Kidney (tissue), 22 donors: ENCODE measurements at places on chromosomes 16 and 17. TPM values are rescaled to one million over a fixed set of nuclear protein-coding genes. Genes with fewer than 3 reads are reported as not detected.

- no peak overlapping the region for H3K4me3 ChIP-seq
- H3K4me1 ChIP-seq: peaks cover 5% of the 10 kb centered on the region
- no peaks in the 10 kb centered on the region for H3K36me3 ChIP-seq
- no peaks in the 10 kb centered on the region for H3K27me3 ChIP-seq
- peak; percentile 72 for DNase-seq
- H3K27ac ChIP-seq: peak overlapping the region; percentile 75
Observed at GRCh38 chr17:17921192-17922069, 50.8 kb downstream of the TOM1L2 start.

- peaks cover 4% of the 10 kb centered on the region for H3K4me1 ChIP-seq
- H3K27ac ChIP-seq: peak overlapping the region; percentile 89
- peak overlapping the region; percentile 39 for H3K4me3 ChIP-seq
- DNase-seq: peak; percentile 91
Observed at GRCh38 chr16:85018529-85019236, 7.3 kb upstream of the ZDHHC7 start.

DNA sequence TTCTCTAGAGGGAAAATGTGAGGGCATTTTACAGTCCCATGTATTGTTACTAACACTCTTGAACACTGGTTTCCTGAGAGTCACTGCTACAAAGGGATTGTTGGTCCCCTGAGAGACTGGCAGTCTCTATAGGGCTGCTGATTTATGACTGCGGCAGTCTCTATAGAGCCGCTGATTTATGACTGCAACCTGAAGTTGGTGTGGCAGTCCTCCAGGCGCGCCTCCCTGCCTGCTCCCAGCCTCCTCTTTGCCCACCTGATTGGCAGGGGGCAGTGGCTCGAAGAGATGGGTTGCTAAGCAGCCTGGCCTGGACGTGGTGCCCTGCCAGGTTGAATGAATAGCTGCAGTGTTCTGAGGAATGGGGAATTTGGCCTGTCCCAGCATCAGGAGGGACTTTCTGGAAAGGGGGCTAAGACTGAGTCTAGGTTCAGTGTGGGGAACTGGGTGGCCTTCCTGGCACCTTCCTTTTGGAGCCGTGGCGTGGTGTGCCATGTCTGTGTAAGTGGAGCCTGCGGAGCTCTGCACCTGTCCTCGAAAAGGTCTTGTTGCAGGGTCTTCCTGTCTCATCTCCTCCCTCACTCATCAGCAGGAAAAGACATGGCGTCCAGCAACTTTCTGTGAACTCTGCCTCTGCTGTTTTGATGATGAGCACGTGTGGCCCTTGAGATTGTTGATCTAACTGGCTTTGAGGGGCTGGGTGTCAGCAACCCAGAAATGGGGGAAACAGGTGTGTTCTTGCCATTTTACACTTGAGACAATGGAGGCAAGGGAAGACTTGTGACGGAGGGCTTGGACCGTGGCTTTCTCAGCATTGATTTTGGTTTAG is 24.9 kb downstream of the SAP30BP start:
- no peak overlapping the region for H3K27ac ChIP-seq
- H3K27me3 ChIP-seq: no peaks in the 10 kb centered on the region
- H3K4me3 ChIP-seq: no peak overlapping the region
- H3K4me1 ChIP-seq: no peaks in the 10 kb centered on the region
- H3K36me3 ChIP-seq: peaks cover 4% of the 10 kb centered on the region
- no peak for DNase-seq

- DNase-seq: peak; percentile 95
- H3K27ac ChIP-seq: no peak overlapping the region
- no peaks in the 10 kb centered on the region for H3K27me3 ChIP-seq
- no peak overlapping the region for H3K4me3 ChIP-seq
Observed at GRCh38 chr17:57783338-57783742, 38.2 kb upstream of the CCDC182 start.

TBC1D26 gene
- total RNA-seq: not detected

DNA sequence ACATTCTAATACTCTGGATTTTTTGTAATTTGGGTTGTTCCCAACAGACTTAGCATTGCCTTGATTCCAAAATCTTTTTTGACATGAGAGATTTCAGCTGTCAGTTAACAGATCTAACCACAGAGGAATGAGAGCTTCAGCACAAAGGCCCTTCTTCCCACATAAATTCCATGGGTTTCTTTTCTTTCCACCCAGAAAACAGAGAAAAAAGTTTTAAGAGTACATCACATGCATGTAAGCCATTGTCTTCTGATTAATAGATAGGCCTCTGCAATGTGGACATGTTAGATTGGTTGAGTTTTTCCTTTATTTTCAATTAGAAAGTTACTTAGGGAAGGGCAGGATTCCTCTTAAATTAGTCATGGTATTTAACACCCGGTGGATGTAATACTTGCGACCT is 939 bp downstream of the MYH8 start:
- no peaks in the 10 kb centered on the region for H3K27me3 ChIP-seq
- no peak for DNase-seq
- H3K4me3 ChIP-seq: no peak overlapping the region
- H3K27ac ChIP-seq: no peak overlapping the region
- H3K36me3 ChIP-seq: no peaks in the 10 kb centered on the region
- H3K4me1 ChIP-seq: no peaks in the 10 kb centered on the region

- H3K27ac ChIP-seq: no peak overlapping the region
- H3K36me3 ChIP-seq: no peaks in the 10 kb centered on the region
- no peak for DNase-seq
- no peaks in the 10 kb centered on the region for H3K27me3 ChIP-seq
- no peak overlapping the region for H3K4me3 ChIP-seq
Observed at GRCh38 chr16:22004341-22004740, 3.4 kb upstream of the PDZD9 start.

DNA sequence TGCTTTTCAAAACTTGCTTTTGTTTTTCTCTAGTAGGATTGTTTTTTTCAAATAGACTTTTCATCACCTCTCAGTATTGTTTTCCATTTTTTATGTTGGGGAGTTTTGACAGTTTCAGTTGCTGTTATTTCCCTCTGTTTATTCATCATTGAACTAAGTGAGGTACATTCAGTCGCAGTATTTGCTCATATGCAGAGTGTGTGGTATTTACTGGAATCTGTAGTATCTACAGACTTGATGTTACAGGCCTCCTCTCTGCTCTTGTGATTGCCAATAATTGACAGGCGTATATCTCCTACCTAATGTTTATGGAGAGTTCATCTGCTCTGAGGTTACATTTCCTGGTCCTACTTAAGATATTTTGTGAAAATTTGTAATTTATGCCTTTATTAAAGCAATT is 49.6 kb downstream of the COX10 start:
- H3K4me3 ChIP-seq: no peak overlapping the region
- H3K27me3 ChIP-seq: no peaks in the 10 kb centered on the region

- peak; percentile 71 for DNase-seq
- H3K4me1 ChIP-seq: no peaks in the 10 kb centered on the region
- H3K36me3 ChIP-seq: no peaks in the 10 kb centered on the region
- no peak overlapping the region for H3K27ac ChIP-seq
- no peaks in the 10 kb centered on the region for H3K27me3 ChIP-seq
Observed at GRCh38 chr17:82957961-82958561, 118.2 kb upstream of the ZNF750 start.

SPATA22 gene
- total RNA-seq: 0.31 TPM

DNA sequence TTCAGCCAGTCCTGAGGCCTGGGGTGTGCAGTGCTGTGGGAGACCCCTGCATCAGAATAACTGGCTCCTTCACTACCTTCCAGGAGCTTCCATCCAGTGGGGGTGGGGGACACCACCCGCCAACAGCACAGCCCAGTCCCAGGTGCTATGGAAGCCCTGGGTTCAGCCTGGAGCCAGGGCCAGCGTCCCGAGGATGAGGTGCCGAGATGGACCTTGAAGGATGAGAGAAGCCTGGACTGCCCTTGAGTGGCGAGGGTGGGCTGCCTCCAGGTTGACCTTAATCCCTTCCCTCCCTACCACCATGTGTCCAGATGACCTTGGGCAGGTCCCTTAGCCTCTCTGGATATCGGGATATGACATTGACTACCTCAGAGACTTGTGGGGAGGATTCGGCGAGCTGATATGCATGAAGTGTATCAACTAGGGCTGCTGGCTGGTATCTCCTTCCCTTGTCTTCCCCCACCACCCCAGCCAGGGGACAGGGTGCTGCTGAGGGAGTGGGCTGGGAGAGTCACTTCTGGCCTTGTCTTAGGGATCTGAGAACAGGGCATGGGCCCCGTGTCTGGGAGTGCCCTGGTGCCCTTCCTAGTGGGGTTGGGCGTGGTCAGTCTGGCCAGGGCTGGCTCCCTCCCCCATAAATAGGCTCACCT is 14.2 kb upstream of the LASP1NB start:
- H3K4me3 ChIP-seq: no peak overlapping the region
- no peaks in the 10 kb centered on the region for H3K27me3 ChIP-seq
- H3K4me1 ChIP-seq: peaks cover 27% of the 10 kb centered on the region
- peaks cover 15% of the 10 kb centered on the region for H3K36me3 ChIP-seq

GRCh38 chr17:79811011-79811867 is 14.4 kb upstream of the CBX8 start:
- H3K27ac ChIP-seq: no peak overlapping the region
- H3K36me3 ChIP-seq: no peaks in the 10 kb centered on the region
- no peaks in the 10 kb centered on the region for H3K4me1 ChIP-seq
- DNase-seq: peak; percentile 81
- H3K27me3 ChIP-seq: peaks cover 50% of the 10 kb centered on the region

DRG2 gene
- total RNA-seq: 39.2 TPM

- no peaks in the 10 kb centered on the region for H3K36me3 ChIP-seq
- no peaks in the 10 kb centered on the region for H3K27me3 ChIP-seq
- no peak overlapping the region for H3K4me3 ChIP-seq
- H3K4me1 ChIP-seq: no peaks in the 10 kb centered on the region
Observed at GRCh38 chr17:33370401-33370800, 77.3 kb upstream of the ASIC2 start.

GRCh38 chr16:66984892-66985311 is 3.5 kb upstream of the CES4A start:
- H3K4me3 ChIP-seq: no peak overlapping the region
- no peak for DNase-seq
- peaks cover 5% of the 10 kb centered on the region for H3K4me1 ChIP-seq

DNA sequence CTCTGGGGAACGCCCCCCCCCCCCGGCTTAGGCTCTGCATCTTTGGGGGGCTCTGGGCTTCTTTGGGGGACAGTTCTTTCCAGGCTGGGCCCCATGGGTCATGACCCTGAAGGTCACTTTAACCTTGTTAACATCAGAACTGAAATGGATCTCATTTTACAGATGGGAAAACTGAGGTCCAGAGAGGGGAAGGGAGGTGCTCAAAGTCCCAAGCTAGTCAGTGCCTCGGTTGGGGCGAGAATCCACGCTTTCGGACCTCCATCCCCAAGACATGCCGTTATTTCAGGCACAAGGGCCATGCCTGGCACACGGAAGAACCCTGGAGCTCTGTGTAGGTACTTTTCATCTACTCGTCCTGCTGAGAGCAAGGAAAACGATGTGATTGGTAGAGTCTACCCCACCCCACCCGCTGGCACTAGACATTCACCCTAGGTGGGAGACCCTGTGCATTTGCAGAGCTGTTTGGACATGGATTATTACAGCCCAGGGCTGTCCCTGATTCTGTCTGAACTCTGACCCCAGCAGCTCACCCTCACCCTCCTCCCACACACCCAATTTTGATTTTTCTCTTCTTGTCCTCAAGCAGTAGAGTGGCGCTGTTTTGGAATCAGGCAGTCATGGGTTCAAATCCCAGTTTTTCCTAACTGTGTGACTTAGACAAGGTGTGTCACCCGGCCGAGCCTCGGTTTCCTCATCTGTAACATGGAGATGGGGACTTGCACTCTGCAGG is 155.1 kb upstream of the CDC42EP4 start:
- no peaks in the 10 kb centered on the region for H3K4me1 ChIP-seq
- DNase-seq: no peak
- H3K27ac ChIP-seq: no peak overlapping the region
- H3K4me3 ChIP-seq: no peak overlapping the region
- H3K36me3 ChIP-seq: no peaks in the 10 kb centered on the region
